CD4-positive, CD25-positive, alpha-beta regulatory T cell (primary cell): ENCODE measurements at places on chromosomes 6 and 20. TPM values are rescaled to one million over a fixed set of nuclear protein-coding genes. Genes with fewer than 3 reads are reported as not detected.

The GNRH2 gene
- total RNA-seq, result 1.9 TPM

The TBX18 gene
- total RNA-seq, result not detected

The GPR63 gene
- total RNA-seq, result 0.10 TPM

The COL10A1 gene
- total RNA-seq, result not detected

The PHF3 gene
- 103 TPM for total RNA-seq

The TPBG gene
- total RNA-seq, result not detected

The PPIL6 gene
- total RNA-seq, result 0.91 TPM

The IMPG1 gene
- not detected for total RNA-seq

The TRERF1 gene
- 55.7 TPM for total RNA-seq

The MTFR2 gene
- 3.7 TPM for total RNA-seq

The KCNQ2 gene
- total RNA-seq, result 0.89 TPM

The SLC24A3 gene
- 0.25 TPM for total RNA-seq

The ARMC12 gene
- total RNA-seq, result 0.57 TPM

The GABRR1 gene
- total RNA-seq, result not detected

The VEGFA gene
- 0.22 TPM for total RNA-seq

The OGFR gene
- 61.1 TPM for total RNA-seq

The HMGCLL1 gene
- total RNA-seq, result not detected

The TMEM151B gene
- not detected for total RNA-seq

The DDO gene
- not detected for total RNA-seq

The PHACTR3 gene
- not detected for total RNA-seq

The CST4 gene
- not detected for total RNA-seq

The SLC17A2 gene
- not detected for total RNA-seq

The IL20RA gene
- not detected for total RNA-seq

The KATNA1 gene
- total RNA-seq, result 22.9 TPM

The FRK gene
- not detected for total RNA-seq

The ADTRP gene
- 40.9 TPM for total RNA-seq

The FLOT1 gene
- 25.3 TPM for total RNA-seq

The PSORS1C1 gene
- total RNA-seq, result not detected

The OOEP gene
- total RNA-seq, result 0.69 TPM

The SLC17A9 gene
- total RNA-seq, result 4.1 TPM

The GLP1R gene
- total RNA-seq, result not detected

The PARD6B gene
- total RNA-seq, result 5.0 TPM

The TULP1 gene
- total RNA-seq, result not detected
